ENCODE measurements at places on chromosomes 6 and 20.

DNA sequence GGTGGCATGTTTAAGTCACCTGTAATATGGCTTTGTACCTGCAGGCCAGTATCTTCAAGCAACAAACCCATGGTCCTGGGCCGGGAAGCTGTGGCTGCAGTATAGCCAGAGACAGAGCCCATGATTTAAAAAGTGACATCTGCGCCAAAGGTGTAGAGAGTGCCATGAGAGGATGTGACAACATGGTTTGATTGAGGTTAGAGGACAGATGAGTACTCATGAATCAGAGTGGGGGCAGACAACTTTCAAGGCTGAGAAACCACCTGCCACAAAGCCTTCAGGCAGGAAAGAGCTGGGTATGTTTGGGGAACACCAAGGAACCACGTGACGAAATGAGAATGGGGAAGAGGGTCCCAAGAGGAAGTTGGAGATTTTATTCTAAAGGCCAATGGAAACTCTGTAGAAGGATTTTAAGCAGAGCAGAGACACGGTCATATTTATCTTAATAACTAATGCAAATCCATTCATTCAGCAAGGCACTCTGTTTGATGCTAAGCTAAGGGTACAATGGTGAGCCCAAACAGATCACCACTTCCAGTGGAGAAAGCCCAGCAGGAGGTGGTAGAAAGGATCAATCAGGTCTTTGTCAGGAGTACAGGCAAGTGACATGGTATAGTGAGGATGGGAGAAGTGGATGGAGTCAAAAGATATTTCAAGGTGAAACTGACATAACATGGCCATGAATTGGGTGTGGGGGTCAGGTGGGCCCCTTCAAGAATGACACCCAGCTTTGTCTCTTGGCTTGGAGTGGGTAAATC lies 3.4 kb upstream of the MICAL1 start:
- no peaks in the 10 kb centered on the region for H3K4me1 ChIP-seq
- no peak overlapping the region for H3K4me3 ChIP-seq
- DNase-seq, result no peak

GRCh38 chr20:46639587-46639986 lies 11.7 kb downstream of the SLC13A3 start:
- H3K4me3 ChIP-seq, result no peak overlapping the region
- no peaks in the 10 kb centered on the region for H3K4me1 ChIP-seq
- no peak for DNase-seq
- H3K27ac ChIP-seq, result no peak overlapping the region
- H3K27me3 ChIP-seq, result no peaks in the 10 kb centered on the region

DNA sequence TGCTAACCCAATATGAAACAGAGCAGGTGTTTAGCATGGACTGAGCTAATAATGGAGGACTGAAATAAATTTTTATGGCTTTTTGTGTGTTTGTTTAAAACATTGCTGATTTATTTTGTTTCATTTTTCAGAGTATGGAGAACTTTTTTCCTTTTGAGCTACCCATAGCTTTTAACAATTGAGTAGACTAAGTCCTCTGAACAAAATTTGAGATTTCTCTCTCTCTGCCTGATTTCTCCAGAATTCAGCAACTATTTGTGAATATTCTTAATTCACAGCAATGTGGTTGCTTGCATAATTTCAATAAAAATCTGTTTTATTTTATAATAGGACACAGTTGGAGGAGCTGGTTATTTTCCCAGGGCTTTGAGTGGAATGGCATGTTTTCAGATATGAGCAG lies 103.7 kb downstream of the TPBG start:
- no peaks in the 10 kb centered on the region for H3K36me3 ChIP-seq
- no peak overlapping the region for H3K4me3 ChIP-seq
- H3K27ac ChIP-seq, result no peak overlapping the region
- DNase-seq, result no peak

DNA sequence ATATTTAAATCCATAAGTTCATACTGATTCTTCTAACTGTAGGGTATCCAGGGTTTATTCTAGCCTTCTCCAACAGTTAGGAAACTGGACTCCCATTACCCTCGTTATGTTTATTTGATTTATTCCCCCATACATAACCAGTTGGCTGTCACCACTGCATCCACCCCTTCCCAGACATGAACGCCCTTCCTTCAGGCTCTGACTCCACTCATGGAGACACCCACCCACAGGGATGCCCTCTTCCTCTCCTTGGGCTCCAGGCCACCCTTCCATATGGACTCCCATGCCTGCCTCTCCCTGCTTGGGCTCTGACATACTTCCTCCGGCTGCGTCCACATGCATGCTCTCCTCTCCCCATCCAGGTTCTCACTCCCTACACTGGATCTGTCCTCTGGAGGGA lies 124.0 kb downstream of the FIG4 start:
- H3K4me1 ChIP-seq, result no peaks in the 10 kb centered on the region
- DNase-seq, result no peak
- H3K27me3 ChIP-seq, result peaks cover 1% of the 10 kb centered on the region

GRCh38 chr6:53290537-53291510 lies 57.9 kb downstream of the ELOVL5 start:
- DNase-seq, result no peak
- no peak overlapping the region for H3K27ac ChIP-seq
- no peak overlapping the region for H3K4me3 ChIP-seq
- peaks cover 4% of the 10 kb centered on the region for H3K4me1 ChIP-seq
- H3K27me3 ChIP-seq, result no peaks in the 10 kb centered on the region

DNA sequence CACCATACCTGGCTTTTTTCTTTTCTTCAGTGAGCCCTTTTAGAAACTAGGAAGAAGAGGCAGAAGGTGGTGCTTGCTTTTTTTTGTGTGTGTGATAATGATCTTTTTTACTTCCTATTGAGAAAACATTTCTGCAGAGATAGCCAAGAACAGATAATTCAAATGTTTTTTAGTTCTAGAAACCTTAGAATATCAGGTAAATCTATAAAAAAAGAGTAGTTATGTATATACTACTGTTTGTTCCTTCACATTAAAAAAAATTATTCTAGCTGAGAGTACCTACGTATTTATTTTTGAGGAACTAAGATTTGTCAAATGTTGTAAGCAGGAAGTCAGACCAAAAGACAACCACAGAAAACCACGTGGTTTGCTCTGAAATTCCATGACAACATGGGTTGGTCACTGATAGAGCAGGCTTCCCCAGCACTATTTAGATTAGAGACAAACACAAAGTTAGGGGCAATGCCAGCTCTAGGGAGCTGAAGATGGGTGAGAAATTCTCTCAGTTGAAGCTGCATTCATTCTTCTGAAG lies 12.8 kb downstream of the STK4 start:
- no peak overlapping the region for H3K27ac ChIP-seq
- DNase-seq, result no peak
- no peaks in the 10 kb centered on the region for H3K27me3 ChIP-seq
- no peak overlapping the region for H3K4me3 ChIP-seq

DNA sequence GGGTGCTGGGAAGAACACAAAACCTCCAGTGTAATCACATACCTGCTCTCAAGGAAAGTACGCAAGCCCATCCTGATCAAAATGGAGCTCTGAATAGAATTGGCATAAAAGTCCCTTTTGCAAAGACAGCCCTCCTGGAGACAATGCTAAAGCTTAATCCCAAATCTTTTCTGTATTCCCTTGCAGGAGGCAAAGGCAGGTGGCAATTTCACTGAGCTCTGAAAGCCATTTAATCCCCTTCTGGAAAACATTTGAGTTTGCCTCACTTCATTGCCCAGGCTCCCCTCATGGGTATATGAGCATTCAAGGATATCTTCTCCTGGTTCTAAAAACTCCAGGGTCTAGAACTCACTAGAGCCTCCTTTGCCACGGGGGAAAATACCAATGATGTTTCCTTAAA lies 310.2 kb upstream of the CNR1 start:
- no peak for DNase-seq
- H3K27ac ChIP-seq, result no peak overlapping the region
- no peaks in the 10 kb centered on the region for H3K4me1 ChIP-seq

GRCh38 chr20:45892828-45893500 lies 1.8 kb downstream of the CTSA start:
- H3K36me3 ChIP-seq, result peaks cover 2% of the 10 kb centered on the region
- H3K4me3 ChIP-seq, result no peak overlapping the region
- H3K27ac ChIP-seq, result no peak overlapping the region
- no peaks in the 10 kb centered on the region for H3K27me3 ChIP-seq

GRCh38 chr6:117553142-117553541 lies 49.2 kb downstream of the GOPC start:
- H3K4me3 ChIP-seq, result no peak overlapping the region
- H3K27me3 ChIP-seq, result no peaks in the 10 kb centered on the region
- DNase-seq, result no peak
- peaks cover 2% of the 10 kb centered on the region for H3K4me1 ChIP-seq

DNA sequence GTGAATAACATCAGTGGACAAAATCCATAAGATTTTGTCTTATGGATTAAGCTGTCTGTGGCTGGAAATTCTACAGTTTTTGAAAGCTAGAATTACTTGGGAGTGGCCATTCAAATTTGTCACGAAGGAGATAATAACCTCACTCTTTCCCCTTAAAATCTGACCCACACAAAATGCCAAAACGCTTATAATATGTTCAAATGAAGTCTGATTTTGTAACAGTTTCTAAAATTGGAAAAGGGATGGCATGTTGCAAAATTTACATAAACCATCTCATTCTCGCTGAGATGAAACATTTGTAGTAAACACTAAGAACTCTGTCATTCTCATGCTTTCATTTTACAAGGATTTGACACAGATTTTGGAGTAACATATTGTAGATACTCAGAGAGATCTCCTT lies 112.7 kb downstream of the GJA1 start:
- H3K4me3 ChIP-seq, result peak overlapping the region; percentile 34
- H3K27ac ChIP-seq, result no peak overlapping the region
- no peaks in the 10 kb centered on the region for H3K36me3 ChIP-seq
- no peak for DNase-seq

DNA sequence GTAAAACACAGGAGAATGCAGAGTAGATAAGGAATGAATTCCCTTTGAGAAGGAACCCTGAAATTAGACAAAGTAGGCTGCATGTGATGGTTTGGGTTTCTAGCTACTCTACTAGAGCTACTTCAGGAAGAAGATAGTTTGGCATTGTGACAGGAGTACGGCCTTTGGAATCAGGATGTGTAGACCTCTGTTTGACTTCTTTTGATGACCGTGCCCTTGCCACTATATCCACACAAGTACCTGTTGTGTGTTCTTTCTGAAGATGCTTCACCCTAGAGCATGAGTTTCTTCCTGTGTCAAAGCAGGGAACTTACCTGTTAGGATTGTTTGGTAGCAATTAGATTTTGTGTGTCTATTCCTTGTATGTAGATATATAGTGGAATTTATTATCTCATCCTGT lies 41.7 kb downstream of the CD2AP start:
- no peaks in the 10 kb centered on the region for H3K4me1 ChIP-seq
- no peak overlapping the region for H3K27ac ChIP-seq
- DNase-seq, result no peak
- no peak overlapping the region for H3K4me3 ChIP-seq
- H3K36me3 ChIP-seq, result no peaks in the 10 kb centered on the region

GRCh38 chr6:137975188-137975940 lies 108.3 kb downstream of the TNFAIP3 start:
- no peak for DNase-seq
- no peaks in the 10 kb centered on the region for H3K36me3 ChIP-seq
- H3K27me3 ChIP-seq, result no peaks in the 10 kb centered on the region
- H3K4me3 ChIP-seq, result no peak overlapping the region
- H3K4me1 ChIP-seq, result no peaks in the 10 kb centered on the region
- no peak overlapping the region for H3K27ac ChIP-seq

DNA sequence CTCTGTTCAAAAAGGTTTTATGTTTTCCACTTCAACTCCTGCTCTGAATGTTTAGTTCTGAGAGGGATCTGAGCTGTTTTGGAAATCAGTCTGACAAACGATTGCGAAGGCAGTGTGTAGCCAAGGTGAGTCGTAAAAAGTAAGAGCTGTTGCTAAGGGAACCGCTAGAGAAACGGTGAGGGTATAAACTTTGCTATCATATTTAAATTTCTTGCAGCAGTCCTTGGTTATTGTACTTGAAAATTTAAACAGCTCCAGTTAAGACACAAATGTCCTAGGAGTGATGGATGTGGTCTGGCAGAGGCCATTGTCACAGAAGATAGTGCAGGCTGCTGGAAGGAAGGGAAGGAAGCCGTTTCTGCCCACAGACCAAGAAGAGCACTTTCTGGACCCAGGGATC lies 64.9 kb upstream of the CITED2 start:
- no peak for DNase-seq
- H3K27me3 ChIP-seq, result no peaks in the 10 kb centered on the region
- H3K36me3 ChIP-seq, result no peaks in the 10 kb centered on the region
- no peaks in the 10 kb centered on the region for H3K4me1 ChIP-seq

GRCh38 chr20:34559311-34560140 lies 1.0 kb downstream of the MAP1LC3A start:
- no peaks in the 10 kb centered on the region for H3K4me1 ChIP-seq
- no peaks in the 10 kb centered on the region for H3K36me3 ChIP-seq
- no peaks in the 10 kb centered on the region for H3K27me3 ChIP-seq
- no peak for DNase-seq
- H3K27ac ChIP-seq, result peak overlapping the region; percentile 64

GRCh38 chr6:166277018-166277417 lies 31.2 kb downstream of the PRR18 start:
- no peaks in the 10 kb centered on the region for H3K27me3 ChIP-seq
- no peak overlapping the region for H3K27ac ChIP-seq
- DNase-seq, result no peak
- no peak overlapping the region for H3K4me3 ChIP-seq
- H3K4me1 ChIP-seq, result no peaks in the 10 kb centered on the region

- H3K36me3 ChIP-seq, result no peaks in the 10 kb centered on the region
- H3K4me1 ChIP-seq, result no peaks in the 10 kb centered on the region
- no peak overlapping the region for H3K4me3 ChIP-seq
- H3K27ac ChIP-seq, result no peak overlapping the region
- no peak for DNase-seq
- H3K27me3 ChIP-seq, result no peaks in the 10 kb centered on the region
These were observed 114.5 kb downstream of the FAM120B start for GRCh38 chr6:170420791-170421776.

DNA sequence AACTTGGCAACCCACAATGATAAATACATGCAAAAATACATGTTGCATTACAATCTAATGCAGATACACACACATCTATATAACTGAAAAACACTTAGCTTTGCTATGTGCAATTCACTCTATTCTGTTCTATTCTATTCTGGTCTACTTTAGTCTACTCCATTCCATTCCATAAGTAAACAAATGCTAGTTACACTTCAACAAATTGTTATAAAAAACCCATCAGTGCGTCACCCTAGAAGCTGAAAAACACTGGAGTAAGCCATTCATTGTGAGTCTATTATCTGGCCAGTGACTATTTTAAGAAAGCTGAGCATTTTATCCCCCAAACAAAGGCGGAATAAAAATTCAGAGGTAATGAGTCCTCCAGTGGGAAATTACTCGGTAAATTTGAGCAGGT lies 315.7 kb upstream of the EPHA7 start:
- H3K4me3 ChIP-seq, result no peak overlapping the region
- H3K27ac ChIP-seq, result no peak overlapping the region
- no peak for DNase-seq
- H3K27me3 ChIP-seq, result no peaks in the 10 kb centered on the region
- no peaks in the 10 kb centered on the region for H3K36me3 ChIP-seq

DNA sequence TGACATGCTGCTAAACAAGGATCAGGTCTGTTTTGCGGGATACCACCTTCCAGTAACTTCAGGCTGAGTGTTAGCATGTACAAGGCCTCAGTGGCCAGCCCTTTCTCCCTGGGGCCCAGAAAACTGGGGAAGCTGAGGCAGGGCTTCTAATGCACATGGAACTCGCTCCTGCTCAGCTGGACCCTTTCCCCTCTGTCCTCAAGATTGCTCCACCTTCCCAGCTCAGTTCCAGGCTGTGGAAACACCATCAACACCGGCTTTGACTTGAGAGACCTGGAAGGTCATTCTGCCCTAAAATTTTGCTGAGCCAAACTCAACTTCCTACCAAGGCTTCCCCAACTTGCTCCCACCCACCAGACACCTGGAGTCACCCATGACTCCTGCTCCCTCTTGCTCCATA lies 4.2 kb upstream of the BLCAP start:
- no peaks in the 10 kb centered on the region for H3K4me1 ChIP-seq
- H3K4me3 ChIP-seq, result no peak overlapping the region
- no peak overlapping the region for H3K27ac ChIP-seq
- DNase-seq, result no peak
